Cardiac muscle cell (in vitro differentiated cells and primary cell): ENCODE measurements at places on chromosomes 6 and 20. TPM values are rescaled to one million over a fixed set of nuclear protein-coding genes. Genes with fewer than 3 reads are reported as not detected.

RBPJL gene
- polyA plus RNA-seq = not detected in 2 replicates

CST2 gene
- not detected in 2 replicates for polyA plus RNA-seq

DNA sequence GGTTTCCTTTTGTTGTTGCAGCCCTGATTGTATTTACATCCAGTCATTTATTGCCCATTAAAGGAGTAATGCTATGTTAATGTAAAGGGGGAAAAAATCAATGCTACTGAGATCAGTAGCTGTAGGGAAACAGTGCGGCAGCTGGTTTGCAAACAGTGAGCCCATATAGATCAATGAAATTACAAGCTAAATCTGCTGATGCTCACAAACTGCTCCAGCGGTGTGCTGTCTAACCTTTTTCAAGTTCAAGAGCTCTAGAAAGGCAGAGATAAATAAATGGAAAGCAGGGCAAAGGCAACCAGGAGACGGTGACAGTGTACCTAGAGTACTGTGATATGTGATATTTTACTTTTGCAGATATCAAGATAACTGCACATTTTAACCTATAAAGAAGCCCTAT is 449.0 kb upstream of the MMS22L start:
- peak; percentile 15 for DNase-seq

DNA sequence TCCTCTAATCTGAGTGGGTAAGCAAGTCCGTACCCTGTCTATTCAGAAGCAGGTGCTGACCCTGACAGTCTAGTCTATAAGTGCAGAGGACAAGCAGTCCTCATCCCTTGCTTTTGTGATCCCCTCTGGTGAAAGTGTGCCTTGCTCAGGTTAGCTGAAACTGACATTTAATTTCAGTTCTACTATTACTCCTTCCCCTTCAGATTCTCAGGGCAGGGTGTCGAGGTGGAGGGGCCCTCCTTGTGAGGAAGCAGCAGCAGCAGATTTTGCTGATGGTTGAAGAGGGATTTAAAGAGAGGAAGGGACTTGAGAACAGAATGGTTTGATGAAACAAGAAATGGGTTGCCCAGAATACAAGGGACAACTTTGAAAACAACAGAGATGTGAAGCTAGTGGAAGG is 309.3 kb downstream of the CLIC5 start:
- DNase-seq = no peak

DNA sequence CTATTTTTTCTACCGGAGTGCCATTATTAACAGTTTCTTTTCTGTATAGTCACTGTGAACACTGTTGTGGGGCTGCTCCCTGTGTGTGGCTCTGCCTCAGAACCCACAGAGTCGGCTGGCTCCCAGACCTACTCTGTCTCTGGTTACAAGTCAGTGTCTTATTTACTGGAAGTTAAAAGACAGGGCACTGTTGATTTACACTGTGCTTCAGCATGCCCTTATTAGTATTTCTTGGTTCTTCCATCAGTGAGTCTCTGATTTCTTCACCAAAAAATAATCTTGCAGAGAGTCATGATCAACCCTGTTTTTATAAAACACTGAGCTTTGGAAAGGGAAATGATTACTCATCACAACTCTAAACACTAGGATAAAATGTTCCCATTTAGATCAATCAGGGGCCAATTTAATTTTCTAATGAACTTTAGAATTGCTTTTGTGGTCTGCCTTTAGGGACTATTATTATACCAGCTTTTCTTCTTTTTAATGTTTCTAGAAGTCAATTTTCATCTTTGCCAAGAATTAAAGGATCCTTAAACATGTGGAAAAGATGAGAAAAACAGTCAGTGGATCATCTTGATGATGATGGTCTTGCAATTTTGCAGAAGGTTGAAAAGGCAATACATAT is 92.6 kb downstream of the UTRN start:
- DNase-seq = no peak

EFCAB8 gene
- 0.54 TPM in 1 of 2 replicates, not detected in the other for polyA plus RNA-seq

DNA sequence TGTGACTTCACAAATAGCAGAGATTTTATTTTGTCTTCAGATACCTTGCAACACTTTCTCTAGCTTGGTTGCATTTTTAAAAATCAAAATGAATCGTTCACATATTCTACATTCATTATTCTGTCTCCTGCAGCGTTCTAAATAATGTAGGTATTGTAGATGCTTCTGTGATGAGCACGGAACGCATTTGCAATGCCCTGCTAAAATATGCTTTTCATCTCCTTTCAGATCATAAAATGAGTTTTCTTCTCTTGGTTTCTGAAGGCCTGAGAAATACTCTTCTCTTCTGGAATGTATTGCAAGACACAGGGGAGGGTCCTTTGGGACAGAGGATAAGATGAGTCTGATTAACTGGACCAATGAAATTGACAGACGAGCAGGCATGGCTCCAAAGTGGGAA is 390.7 kb downstream of the PREX1 start:
- DNase-seq = no peak

ARMC2 gene
- polyA plus RNA-seq = 3.3 and 4.0 TPM in 2 replicates

DNA sequence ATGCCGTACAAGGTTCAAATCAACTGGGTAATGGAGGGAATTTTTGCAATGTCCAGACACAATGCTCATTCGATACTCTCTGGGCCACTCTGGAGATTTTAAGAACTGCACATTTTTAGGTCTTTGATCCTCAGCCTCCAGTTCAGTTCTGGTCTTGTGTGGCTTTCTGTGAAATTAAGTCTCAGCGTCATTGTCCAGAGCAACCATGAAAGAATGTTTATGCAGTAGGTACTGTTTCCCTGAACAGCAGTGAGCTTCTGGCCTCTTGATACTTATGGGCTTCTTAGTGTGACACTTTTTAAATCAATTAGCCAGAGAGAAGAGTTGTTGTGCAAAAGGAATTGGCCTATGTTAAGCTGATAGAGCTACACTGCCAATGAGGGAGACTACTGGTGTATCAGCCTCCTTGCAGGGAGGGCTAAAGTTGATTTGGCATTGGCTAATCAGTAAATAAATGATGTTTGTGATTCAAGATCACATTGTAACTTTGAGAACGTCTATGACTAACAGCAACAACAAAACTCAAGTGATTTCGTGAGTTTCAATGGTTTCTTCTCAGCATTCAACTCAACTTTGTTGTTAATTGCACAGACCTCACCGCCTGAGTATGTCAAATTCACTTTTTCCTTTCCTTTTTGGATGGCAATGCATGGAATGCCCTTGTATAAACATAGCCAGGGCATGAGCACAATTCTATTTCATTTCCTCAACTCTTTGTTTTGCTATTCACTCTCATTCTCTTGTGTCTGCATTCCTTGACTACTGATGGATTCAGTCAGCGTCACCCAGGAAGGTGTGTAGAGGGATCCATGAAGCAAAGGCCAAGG is 85.1 kb downstream of the GJA1 start:
- peak; percentile 47 for DNase-seq

GRCh38 chr6:156348424-156348823 is 428.8 kb upstream of the ARID1B start:
- no peak for DNase-seq

OR2H2 gene
- 0.73 and 0.80 TPM in 2 replicates for polyA plus RNA-seq

TNXB gene
- 0.92 and 1.7 TPM in 2 replicates for polyA plus RNA-seq

GRCh38 chr20:25050082-25050481 is 7.9 kb downstream of the ACSS1 start:
- no peak for DNase-seq

DNA sequence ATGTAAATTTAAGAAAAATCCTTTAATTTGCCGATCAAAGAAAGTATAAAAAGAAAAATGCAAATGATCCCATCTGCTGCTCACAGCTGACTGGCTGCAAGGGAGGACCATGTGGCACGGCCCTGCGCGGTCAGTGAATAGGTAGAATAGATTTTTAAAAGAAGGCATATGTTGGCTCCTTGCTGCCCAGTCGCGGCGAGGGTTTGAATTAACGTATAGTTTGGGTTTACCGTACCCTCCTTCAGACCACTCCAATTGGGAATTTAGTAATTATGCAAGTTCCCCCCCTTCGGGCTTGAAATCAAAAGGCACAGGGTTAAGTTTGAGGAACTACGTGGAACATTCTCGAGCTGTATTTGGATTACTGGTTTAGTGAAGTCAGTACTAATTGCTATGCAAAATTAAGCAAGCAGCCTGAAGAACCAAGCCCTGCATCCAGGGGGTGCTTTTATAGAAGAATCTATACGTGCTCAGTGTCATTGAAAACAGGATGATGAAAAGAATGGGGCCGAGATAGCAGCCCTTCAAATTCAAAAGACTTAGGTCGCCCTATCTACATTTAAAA is 1.1 kb upstream of the BEND3 start:
- peak; percentile 19 for DNase-seq

DNA sequence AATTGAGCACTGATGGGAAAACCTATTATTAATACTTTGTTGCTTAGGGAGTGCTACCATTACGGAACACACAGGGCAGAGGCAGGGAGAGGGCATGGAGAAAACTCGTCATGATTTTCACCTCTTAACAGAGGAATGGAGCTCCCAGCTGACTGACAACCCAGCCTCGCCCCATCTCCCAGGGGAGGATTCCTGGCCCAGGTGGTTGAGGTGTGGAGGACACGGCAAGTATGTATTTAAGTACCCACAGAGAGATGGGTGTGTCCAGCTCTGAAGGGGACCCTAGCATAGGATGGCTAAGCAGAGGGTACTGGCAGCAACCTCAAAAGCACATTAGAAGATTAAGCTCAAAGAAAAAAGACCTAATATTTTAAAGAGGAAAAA is 261.9 kb upstream of the MOCS1 start:
- DNase-seq = no peak

DNA sequence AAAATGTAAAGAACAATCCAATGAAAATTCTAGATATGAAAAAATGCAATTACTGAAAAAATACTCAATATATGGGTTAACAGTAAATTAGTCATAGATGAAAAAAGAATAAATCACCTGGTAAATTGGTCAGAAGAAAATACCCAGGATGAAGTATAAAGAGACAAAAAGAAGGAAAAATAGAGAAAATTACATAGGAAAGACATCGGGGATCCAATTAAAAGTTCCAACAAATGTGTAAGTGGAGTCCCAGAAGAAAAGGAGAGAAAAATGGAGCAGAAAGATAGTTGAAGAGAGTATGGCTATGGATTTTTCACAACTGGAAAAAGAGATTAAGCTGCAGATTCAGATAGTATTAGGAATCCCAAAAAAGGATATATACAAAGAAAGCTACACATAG is 18.7 kb upstream of the UFL1 start:
- DNase-seq = no peak

NMBR gene
- polyA plus RNA-seq = not detected in 2 replicates

GRCh38 chr6:96227135-96227534 is 211.4 kb downstream of the FUT9 start:
- no peak for DNase-seq

APCDD1L gene
- 1.1 and 1.4 TPM in 2 replicates for polyA plus RNA-seq

- DNase-seq = no peak
Measured at GRCh38 chr6:19845266-19846041, 8.3 kb downstream of the ID4 start.

GRCh38 chr20:4569092-4569491 is 152.6 kb upstream of the PRND start:
- no peak for DNase-seq

DNA sequence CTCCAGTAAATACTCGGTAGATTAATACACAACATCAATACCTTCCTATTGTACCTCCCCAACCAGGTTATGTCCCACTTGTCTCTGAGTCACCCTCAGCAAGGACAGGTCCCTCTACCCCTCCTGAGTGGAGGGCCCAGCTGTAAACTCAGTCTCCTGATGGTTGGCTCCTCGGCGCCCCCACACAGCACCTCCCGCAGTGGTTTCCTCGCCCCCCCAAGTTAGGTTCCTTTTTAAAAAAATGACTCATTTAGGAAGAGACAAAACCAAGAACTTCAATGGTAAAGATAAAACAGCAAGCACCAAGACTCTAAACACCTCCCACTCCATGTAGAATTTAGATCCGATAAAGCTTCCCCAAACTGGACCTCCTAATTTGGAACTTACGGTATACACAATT is 83.5 kb downstream of the TRERF1 start:
- DNase-seq = no peak

- DNase-seq = peak; percentile 10
Measured at GRCh38 chr6:155313602-155314091, 637 bp downstream of the TFB1M start.

DNA sequence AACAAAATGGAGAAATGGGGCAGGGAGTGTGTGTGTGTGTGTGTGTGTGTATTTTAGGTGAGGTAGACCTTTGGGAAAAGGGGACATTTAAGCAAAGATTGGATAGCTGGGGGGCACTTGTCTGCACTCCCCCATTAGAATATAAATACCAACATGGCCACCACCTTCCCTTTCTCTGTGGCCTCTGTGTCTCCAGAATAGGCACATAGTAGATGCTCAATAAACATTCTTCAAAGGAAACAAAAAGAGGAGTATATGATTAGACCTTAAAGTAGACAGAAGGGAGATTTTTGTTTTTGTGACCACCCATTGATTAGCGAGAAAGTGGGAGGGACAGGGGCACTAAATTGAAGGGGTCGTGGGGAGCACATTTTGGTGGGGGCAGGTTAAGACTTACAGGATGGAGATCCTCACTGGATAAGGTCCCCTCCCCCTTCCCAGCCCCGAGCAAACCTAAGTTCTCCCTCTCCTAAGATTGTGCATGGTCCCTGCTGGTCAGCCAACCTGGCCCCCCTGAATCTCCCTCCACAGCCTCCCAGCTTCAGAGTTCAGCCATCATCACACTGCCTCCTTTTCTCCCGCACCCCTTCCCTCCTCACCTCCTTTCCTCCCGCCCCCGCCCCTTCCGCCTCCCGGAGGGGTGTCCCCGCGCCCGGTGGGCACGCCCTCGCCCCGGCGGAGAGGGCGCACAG is 514 bp upstream of the TSHZ2 start:
- DNase-seq = no peak
